ENCODE measurements at places on chromosomes 2 and 18. TPM values are rescaled to one million over a fixed set of nuclear protein-coding genes. Genes with fewer than 3 reads are reported as not detected.

GRCh38 chr18:21052385-21052784 lies 59.2 kb downstream of the ROCK1 start:
- H3K4me1 ChIP-seq, result no peaks in the 10 kb centered on the region
- H3K4me3 ChIP-seq, result no peak overlapping the region
- 0 out of 3 replicates have a peak, but pooled peaks cover 3% of the 10 kb centered on the region for H3K36me3 ChIP-seq
- H3K27me3 ChIP-seq, result no peaks in the 10 kb centered on the region
- no peak overlapping the region for H3K27ac ChIP-seq
- no peak for DNase-seq

DNA sequence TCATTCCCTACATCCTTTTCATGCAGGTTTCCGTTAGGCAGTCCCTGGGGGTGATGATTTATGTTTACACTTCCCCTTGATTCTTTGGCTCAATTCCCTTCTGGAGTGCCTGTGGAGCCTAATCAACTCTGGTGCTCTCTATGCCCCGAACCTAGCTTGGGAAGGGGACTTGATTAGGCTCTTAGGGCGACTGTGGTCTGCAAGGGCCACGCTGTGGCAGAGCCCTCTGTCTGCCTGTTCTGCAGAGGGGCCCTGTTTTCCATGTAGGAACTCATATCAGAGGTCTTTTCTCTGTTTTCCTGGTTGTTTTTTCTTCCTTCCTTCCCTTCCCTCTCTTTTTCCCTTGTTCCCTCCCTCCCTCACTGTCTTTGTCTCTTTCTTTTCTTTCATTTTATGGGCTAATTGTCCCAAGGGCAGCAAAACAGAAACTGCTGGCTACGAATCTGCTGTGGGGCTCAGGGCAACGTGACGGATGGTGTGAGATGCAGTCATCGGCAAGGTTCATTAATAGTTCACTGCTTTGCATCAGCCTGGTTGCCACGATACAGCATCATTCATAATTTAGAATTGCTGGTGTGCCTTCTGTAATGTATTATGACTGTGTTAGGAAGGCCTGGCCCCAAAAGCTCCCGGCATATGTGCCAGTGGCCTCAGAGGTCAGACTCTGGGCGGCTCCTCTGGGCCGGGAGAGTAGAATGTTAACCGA lies 134.5 kb downstream of the NAPG start:
- DNase-seq, result no peak
- H3K4me1 ChIP-seq, result no peaks in the 10 kb centered on the region
- no peaks in the 10 kb centered on the region for H3K36me3 ChIP-seq
- H3K27me3 ChIP-seq, result peaks cover 57% of the 10 kb centered on the region
- no peak overlapping the region for H3K4me3 ChIP-seq
- H3K27ac ChIP-seq, result no peak overlapping the region

DNA sequence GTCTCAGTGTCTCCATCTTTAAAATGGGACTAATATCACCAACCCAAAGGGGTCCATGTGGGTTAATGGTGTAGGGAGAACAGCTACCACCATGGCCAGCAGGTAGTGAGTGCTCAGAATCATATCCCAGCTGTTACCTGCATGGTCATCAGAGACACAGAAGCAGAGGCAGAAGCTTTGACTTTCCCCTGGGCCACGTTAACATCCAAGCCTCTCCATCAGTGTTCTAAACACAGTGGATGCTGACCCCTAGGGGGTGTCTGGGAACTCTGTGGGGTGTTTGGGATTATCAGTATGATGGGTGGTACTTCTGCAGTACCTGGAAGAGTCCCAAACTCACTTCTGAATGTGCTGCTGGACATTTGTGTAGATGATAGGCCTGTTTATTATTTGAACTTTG lies 93.6 kb downstream of the GYPC start:
- no peaks in the 10 kb centered on the region for H3K4me1 ChIP-seq
- peaks cover 20% of the 10 kb centered on the region for H3K27me3 ChIP-seq
- no peak overlapping the region for H3K27ac ChIP-seq

- H3K4me3 ChIP-seq, result no peak overlapping the region
- H3K27me3 ChIP-seq, result no peaks in the 10 kb centered on the region
- no peak overlapping the region for H3K27ac ChIP-seq
- H3K36me3 ChIP-seq, result no peaks in the 10 kb centered on the region
Measured at GRCh38 chr2:138414014-138414413, 87.6 kb upstream of the SPOPL start.

- H3K27me3 ChIP-seq, result peaks cover 6% of the 10 kb centered on the region
- DNase-seq, result no peak
- no peak overlapping the region for H3K27ac ChIP-seq
- H3K4me3 ChIP-seq, result no peak overlapping the region
- no peaks in the 10 kb centered on the region for H3K4me1 ChIP-seq
- no peaks in the 10 kb centered on the region for H3K36me3 ChIP-seq
Measured at GRCh38 chr2:218627939-218628338, 20.2 kb downstream of the PLCD4 start.

DNA sequence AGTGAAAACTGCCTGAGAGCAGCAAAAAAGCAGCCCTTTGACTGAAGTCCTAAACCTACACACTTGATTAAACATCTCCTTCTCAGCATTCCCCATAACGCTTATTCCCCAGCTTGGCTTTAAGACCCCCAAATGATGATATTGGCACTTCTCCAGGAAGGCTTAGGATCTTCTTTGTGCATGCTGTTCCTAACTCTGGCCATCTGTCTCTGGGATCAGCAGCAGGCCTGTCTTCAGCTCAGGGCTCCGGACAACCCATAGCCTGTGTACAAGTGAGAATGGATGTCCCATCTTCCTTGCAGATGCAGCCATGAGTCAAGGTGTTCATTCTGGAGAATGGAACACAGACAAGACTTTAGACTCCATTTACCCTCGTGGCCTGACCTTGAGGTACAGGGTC lies 81.6 kb upstream of the TMEM17 start:
- DNase-seq, result no peak
- H3K4me3 ChIP-seq, result no peak overlapping the region
- no peaks in the 10 kb centered on the region for H3K36me3 ChIP-seq

DNA sequence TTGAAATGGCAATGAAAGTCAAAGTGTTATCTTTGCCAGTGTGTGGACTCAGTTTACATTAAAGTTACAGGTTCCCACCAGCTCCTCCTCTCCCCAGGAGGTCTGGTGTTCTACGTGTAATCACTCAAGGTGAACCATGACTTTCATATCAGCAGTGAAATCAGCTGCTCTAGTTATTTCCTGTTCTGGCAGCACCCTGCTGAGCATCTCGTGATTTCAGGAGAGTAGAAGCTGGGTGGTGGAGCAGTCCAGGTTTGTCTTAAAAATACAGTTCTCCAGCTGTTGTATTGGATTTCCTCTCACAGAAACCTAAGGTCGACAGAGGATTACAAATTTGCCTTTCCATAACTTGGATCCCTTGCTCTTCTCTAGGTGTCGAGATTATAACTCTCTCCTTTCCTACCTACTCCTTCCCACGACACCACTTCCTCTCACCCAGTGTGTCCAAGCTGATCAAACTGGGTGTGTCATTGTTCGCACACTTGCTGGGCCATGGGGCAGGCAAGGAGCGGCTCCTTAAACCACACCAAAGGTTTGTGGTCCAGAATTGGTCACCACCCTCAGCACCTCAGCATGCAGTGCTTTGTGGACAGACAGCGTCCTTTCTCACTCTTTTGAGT lies 13.0 kb upstream of the ARHGAP25 start:
- no peak for DNase-seq
- no peak overlapping the region for H3K27ac ChIP-seq
- no peaks in the 10 kb centered on the region for H3K4me1 ChIP-seq
- H3K36me3 ChIP-seq, result no peaks in the 10 kb centered on the region
- H3K4me3 ChIP-seq, result no peak overlapping the region
- no peaks in the 10 kb centered on the region for H3K27me3 ChIP-seq

DNA sequence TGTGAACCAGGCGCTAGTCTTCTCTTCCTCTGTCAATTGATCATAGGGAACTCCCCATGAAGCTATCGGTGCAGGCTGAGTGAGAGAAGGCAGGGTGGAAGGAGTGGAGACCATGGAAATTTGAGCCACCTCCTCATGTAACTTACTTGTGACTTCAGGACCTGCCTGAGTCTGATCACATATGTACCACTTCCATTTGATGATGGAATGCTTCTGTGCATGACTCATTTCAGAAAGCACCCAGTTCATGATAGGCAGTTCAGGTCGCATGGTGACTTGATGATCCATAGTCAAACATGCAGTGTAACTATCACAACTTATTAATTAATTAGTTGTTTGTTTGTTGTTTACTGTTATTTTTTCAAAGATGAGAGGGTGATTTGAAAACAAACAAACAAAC lies 1296.7 kb downstream of the SUCLG1 start:
- no peak for DNase-seq
- H3K27ac ChIP-seq, result no peak overlapping the region
- no peak overlapping the region for H3K4me3 ChIP-seq
- no peaks in the 10 kb centered on the region for H3K27me3 ChIP-seq
- H3K4me1 ChIP-seq, result no peaks in the 10 kb centered on the region

- no peaks in the 10 kb centered on the region for H3K4me1 ChIP-seq
- H3K27ac ChIP-seq, result peak overlapping the region; percentile 4
- H3K4me3 ChIP-seq, result no peak overlapping the region
- DNase-seq, result no peak
- H3K36me3 ChIP-seq, result peaks cover 17% of the 10 kb centered on the region
Measured at GRCh38 chr2:85009019-85009618, 38.2 kb downstream of the KCMF1 start.

DNA sequence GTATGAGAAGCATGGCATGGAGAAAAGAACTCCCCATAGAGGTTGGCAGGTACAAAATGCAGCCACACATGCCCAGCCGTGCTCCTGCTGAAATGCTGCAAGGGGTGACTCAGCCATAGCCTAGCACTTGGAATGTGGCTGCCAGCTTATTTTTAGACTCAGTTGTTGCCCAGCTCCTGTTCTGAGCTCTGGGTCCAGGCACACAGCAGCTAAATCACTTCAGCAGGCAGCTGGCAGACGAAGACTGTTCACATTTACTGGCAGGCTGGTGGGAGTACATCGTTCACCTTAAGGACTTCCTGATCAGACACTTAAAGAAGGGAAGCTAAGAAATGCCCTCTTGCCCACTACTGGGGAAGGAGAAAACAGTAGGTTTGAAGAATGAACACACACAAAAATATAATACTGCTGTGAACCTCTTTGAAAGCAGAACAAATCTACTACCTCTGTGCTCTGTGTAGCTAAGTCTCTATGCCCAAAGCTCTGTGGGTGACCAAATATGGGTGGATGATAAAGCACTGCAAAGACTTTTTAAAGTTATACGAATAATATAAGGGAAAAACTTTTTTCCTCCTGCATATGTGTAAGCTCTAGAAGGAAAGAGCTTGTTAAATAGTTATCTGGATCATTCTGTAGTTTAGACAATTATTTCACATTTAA lies 146.1 kb downstream of the LNPK start:
- H3K36me3 ChIP-seq, result no peaks in the 10 kb centered on the region
- H3K4me3 ChIP-seq, result no peak overlapping the region
- H3K27me3 ChIP-seq, result peaks cover 11% of the 10 kb centered on the region
- no peak overlapping the region for H3K27ac ChIP-seq
- no peak for DNase-seq

- no peak for DNase-seq
- H3K4me3 ChIP-seq, result no peak overlapping the region
- no peak overlapping the region for H3K27ac ChIP-seq
- H3K27me3 ChIP-seq, result peaks cover 46% of the 10 kb centered on the region
Measured at GRCh38 chr2:28642796-28643195, 108.8 kb upstream of the PPP1CB start.

DNA sequence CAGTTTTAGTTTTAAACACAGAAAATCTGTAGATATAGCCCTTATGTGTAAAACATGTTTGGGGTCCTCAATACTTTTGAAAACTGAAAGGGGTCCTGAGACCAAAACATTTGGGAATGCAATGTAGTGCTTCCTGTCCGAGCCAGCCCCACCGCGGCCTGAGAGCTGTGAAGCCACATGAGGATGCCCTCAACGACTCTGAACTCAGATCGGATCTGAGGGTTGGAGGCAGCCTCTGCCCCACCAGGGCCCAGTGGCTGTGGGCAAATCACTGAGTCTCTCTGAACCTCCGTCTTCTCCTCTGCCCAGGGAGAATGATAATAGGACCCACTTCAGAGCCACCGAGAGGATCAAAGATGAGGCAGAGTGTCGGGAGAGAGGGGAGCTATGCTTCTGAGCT lies 33.4 kb upstream of the HPCAL1 start:
- no peak overlapping the region for H3K4me3 ChIP-seq
- DNase-seq, result no peak
- no peak overlapping the region for H3K27ac ChIP-seq
- H3K36me3 ChIP-seq, result no peaks in the 10 kb centered on the region

DNA sequence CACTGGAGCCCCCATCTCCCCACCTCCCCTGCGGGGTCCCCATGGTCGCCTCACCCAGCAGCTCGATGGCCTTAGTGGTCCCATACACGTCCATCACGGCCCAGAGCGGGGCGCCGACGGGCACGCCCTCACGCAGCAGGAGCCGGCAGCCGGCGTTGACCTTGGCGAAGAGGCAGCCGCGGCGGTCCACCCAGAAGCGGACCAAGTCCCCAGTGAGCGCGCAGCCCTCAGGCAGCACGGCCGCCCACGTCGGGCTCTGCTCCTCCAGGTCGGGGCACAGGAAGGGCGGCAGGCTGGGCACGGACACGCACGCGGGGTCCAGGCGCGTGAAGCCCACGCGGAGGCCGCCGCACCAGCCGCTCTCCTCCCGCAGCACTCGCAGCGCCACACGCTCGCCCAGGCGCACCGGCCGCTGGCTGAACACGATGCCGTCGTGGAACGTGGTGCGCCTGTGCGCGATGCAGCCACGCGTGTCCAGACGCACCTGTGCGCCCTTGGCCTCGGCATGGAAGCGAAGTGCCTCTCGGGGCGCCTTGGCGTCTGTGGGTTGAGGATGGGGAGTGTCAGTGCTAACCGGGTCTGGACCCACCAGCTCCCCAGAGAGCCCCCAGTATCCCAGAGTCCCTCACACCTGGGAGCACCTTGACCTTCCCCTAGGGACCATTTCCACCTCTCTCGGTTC lies 4.6 kb downstream of the NEURL3 start:
- H3K27me3 ChIP-seq, result peaks cover 85% of the 10 kb centered on the region
- H3K27ac ChIP-seq, result no peak overlapping the region
- no peaks in the 10 kb centered on the region for H3K4me1 ChIP-seq
- no peak for DNase-seq

DNA sequence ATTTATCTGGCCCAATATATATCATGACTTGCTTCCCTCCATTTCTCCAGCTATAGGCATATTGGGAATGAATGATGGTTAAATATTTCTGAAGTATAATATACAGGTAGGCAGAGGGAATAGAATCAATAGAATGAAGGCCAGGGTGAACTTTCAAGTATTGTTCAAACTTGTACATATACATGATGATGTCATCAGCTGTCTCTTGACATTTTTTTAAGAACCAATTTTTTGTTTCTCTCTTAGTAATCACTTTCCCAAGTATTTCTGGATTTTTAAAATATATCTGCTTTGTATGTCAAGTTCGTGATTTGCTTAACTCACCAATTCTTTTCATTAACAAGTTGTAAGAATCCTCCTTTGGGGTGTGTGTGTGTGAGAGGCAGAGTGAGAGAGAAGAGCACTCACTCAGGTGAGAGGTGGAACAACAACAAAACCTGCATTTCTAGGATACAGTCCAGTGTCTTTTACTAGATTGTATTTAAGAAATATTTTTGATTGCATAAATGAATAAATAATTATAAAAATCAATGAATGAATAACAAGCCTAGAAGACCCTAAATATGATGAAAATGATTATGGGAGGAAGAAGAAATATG lies 1239.1 kb downstream of the LRP1B start:
- no peaks in the 10 kb centered on the region for H3K27me3 ChIP-seq
- no peaks in the 10 kb centered on the region for H3K36me3 ChIP-seq
- H3K27ac ChIP-seq, result no peak overlapping the region
- no peak overlapping the region for H3K4me3 ChIP-seq

SLC5A7 gene
- total RNA-seq, result not detected

IGFBP2 gene
- 0.93 TPM for total RNA-seq

RFTN2 gene
- total RNA-seq, result not detected

ETAA1 gene
- total RNA-seq, result 8.6 TPM

TSGA10 gene
- total RNA-seq, result 2.8 TPM
